Fibroblast of mammary gland (primary cell): ENCODE measurements at places on chromosomes 16 and 17.

- DNase-seq: no peak
These were observed 155.8 kb upstream of the GSE1 start for GRCh38 chr16:85457366-85457765.

GRCh38 chr17:63474586-63475460 is 2.0 kb upstream of the ACE start:
- no peak for DNase-seq

GRCh38 chr16:50284131-50284911 is 18.0 kb downstream of the ADCY7 start:
- DNase-seq: no peak

- DNase-seq: no peak
These were observed 10.3 kb downstream of the NLRC5 start for GRCh38 chr16:56999409-57000270.

DNA sequence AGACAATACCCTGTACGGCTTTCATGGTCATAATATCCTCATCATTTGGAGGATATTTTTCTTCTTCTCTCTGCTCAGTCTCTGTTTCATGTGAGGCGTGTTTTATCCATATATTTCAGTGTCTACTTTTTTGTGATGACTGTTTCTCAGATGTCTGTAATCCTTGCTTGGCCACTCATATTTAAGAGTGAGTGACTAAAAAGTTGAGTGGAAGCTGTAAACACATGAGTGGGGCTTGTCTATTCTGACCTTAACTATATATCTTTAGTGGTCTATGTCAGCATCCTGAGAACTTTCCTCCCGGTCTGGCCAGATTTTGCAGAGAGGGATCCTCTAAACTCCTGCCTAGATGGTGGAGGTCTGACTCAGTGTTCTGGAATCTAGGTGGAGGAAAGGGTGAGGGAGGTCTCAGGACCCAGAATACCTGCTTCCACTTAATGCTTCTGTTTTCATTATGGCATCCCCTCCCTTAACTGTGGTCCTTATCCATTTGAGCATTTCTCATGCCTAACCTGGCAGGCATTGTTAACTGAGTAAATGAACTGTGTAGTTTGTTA is 6.0 kb downstream of the DDX19B start:
- no peak for DNase-seq

DNA sequence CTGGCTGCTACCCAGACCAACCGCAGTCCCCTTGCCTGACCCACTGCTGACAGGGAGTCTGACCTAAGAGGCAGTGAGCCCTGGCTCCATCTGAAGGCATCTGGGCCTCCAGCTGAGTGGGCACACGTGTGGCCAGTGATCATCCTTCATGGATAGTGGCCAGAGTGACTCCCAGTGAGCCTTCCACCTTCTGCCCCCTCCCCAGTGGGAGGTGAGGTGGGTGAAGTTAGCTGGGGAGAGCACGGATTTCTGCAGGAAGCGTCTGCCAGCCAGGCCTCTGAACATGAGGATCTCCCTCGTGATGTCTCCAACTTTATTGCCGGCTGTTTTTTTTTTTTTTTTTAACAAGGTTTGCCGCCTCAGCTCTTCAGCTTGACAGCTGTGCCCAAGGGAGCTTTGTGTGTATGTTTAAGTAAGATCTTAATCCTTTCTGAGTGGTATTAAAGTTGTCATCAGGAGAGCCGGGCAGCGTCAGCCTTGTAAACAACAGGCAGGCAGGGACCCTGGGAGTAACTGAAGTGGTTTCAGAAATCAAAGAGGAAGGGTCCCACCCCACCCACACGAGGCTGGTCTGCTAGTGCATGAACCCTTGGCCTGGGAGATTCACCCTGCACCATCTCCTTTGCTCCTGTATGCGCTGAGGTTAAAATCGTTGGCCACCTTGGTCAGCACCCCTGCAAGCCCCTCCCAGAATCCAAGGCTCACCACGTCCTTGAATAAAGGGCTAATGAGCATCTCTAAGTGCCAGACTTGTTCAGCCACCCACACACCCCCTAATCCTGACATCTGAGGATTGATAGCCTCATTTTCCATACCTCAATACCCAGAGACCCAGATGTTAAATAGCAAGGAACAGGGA is 33.3 kb downstream of the RHBDL3 start:
- no peak for DNase-seq

- no peak for DNase-seq
These were observed 2.3 kb downstream of the TAOK2 start for GRCh38 chr16:29975811-29976511.

DNA sequence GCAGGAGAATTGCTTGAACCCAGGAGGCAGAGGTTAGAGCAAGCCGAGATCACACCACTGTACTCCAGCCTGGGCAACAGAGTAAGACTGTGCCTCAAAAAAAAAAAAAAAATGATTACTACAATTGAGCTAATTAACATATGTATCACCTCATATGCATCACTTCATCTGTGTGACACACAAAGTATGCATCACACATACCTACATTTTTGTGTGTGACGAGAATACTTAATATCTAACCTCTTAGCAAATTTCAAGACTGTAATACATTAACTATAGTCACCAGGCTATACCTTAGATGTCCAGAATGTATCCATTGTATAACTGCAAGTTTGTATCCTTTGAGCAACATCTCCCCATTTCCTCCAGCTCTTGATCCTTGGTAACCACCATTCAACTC is 214.2 kb upstream of the MON1B start:
- no peak for DNase-seq
